ENCODE measurements at places on chromosomes 7 and 10.

- no peak for DNase-seq
Observed at GRCh38 chr10:99431190-99431760, 851 bp upstream of the GOT1 start.

DNA sequence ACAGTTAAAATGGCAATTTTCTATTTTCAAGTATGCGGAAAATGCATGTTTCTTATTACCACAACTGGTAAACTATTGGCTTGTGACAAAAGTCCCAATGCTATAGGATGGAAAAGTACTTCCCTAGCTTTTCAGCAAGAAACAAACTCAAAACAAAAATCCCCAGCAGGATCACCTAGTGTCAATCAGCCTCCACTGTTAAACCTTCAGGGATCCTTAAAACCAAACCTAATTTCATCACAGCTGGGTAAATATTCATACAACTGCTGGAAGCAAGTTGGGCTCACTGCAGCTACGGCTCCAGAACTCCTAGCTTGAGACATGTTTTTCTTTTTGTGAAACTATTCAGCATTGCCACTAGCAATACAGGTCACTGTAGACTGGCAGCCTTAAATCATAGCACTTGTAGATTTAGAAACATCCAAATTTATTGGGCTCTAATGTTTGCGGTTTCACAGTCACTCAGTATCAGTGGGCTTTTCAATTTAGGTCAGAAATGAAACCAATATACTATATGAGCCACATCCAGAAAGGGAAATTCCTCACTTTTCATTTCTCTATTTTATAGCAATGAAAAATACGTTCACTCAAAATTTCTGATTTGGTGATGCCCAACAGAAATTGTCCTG lies 145.2 kb upstream of the ANK3 start:
- no peak for DNase-seq

DNA sequence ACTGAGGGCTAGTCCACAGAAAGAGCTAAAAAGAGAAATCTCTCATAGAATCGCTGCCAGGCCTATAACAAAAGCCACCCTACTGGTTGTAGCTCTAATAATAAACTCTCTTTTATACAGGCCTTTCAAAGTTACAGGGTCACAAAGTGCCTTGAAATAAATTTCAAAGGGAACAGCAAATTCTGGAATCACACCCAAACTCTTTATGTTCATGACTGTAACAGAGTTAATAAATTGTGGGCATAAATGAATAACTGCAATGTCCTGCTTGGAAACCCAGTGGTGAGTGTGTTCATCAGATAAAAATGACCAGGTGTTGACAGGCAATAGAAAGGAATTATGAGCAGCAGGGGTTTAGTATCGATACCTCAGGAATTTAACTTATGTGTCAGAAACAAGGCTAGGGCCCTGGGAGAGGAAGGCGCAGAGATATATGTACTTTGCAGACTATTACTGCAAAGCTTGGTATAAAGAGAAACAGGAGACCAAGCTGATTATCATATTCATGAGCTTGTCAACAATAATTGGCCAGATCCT lies 9.3 kb downstream of the CDC14C start:
- no peak for DNase-seq

GRCh38 chr7:48058990-48059389 lies 23.6 kb downstream of the C7orf57 start:
- DNase-seq, result no peak

- DNase-seq, result no peak
Observed at GRCh38 chr10:123742751-123743440, 76.7 kb downstream of the GPR26 start.

- no peak for DNase-seq
Observed at GRCh38 chr10:71782917-71783490, 9.7 kb upstream of the VSIR start.

- no peak for DNase-seq
Observed at GRCh38 chr7:92785923-92786322, 50.5 kb downstream of the CDK6 start.

- peak; percentile 8 for DNase-seq
Observed at GRCh38 chr10:77974396-77975074, 48.0 kb upstream of the DLG5 start.

DNA sequence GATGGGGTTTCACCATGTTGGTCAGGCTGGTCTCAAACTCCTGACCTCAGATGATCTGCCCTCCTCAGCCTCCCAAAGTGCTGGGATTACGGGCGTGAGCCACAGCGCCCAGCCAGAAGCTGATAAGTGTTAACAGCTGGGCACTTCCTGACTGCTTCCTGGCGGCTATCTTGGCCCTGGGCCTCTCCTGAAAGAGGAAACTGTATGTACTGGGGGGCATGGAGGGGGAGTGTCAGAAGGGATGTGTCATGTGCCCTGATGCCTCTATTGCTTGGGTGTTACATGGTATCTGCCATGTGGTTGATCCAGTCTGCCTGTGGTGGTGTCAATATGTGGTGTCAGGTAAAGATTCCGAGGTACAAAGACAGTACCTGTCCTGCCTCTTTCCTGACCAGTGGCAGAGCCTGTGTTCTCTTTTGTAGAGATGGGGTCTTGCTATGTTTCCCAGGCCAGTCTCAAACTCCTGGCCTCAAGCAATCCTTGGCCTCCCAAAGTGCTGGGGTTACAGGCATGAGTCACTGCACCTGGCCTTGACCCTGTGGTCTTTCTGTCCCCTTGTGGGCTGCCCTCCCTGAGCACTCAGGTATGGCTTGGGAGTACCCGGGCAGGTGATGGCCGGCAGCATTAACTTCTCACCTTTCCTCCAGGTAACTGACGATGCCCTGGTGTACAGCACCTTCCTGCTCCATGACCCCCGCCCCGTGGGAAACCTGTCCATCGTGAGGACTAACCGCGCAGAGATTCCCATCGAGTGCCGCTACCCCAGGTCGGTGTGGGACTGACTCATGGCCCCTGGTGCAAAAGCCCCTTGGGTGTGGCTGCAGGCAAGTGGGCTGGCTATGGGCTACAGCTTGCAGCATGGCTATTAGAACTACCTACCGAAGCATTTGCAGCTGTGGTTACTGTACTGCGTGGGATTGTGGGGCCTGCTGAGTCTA lies 4.4 kb downstream of the ZP3 start:
- no peak for DNase-seq

GRCh38 chr10:129416956-129417765 lies 49.9 kb upstream of the MGMT start:
- DNase-seq, result no peak

- no peak for DNase-seq
Observed at GRCh38 chr10:116049158-116049973, 223.6 kb downstream of the GFRA1 start.

DNA sequence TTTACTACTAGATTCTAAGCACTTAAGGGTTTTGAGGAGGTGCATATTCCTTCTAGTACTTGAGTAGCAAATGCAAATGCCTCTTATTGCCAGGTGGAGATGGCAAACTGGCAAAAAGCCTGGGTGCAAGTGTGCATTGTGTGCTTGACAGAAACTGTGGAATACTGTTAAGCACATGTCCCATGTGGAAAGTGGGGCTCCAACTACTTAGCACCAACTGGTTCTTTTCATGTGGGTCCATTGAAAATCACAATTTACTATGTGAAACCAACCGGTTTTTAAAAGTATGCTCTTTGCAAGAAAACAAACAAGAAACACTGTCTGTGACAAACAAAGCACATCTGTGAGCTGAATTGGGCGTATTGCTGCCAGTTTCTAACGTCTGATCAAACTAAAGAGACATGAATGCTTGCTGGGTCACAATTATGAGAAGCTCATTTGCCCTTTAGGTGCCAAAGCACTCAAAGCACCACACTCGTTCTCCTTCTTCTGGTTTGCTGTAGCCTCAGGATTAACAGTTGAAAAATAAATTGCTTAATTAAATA lies 197.4 kb downstream of the SEMA3E start:
- no peak for DNase-seq

DNA sequence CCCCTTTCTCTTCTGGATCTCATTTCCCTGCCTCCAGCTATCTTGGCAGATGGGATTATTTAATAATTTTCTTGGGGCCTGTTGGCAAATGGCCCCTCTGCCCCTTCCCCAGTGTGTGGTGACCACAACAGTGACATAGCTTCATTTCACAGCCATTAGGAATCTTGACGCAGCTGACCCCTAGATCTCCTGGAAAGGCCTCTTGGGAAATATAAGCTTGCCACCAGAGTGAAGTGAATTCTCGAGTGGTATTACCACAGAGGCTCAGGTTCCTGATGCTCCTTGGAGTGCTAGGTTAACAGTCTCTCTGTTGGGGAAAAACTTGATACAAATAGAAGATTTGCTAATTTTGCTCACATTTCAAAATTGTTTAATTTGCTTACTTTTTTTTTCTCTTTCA lies 57.8 kb downstream of the AUTS2 start:
- DNase-seq, result no peak

DNA sequence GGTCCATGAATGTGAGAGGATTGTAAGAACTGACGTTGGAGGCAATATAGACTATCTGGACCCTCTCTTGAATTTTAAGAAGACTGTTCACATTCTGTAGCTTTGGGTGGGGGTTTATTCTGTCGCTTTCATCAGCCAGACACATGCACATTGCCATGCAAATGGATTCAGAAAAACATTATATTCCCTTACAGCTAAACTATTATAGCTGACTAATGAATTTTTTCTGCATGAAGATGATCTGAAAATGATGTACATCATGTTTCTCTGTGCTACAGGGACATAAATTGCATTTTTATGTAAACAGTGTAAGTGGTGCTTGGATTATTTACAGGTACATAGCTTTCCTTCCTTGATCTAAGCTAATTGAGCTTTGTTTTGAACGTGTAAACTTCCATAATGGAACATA lies 1.5 kb downstream of the MET start:
- no peak for DNase-seq

DNA sequence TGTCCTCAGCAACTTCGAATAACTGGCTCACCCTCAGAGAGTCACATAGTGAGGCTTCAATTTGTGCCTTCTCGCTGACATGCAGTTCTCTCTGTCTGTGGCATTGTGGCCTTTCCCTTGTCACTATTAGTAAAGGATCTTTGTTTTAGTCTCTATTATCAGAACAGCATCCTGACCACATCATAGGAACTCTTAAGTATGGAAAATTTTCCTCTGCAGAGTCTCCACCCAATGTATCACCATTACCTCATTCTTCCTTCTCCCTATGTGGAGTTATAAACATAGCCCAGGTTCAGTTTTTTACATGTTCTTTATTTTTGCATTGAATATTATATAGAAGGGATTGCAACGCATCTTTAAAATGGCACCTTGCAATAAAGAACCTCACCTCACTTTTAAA lies 112.9 kb downstream of the FAM107B start:
- no peak for DNase-seq

GRCh38 chr10:103621783-103622125 lies 128.2 kb downstream of the NEURL1 start:
- no peak for DNase-seq

DNA sequence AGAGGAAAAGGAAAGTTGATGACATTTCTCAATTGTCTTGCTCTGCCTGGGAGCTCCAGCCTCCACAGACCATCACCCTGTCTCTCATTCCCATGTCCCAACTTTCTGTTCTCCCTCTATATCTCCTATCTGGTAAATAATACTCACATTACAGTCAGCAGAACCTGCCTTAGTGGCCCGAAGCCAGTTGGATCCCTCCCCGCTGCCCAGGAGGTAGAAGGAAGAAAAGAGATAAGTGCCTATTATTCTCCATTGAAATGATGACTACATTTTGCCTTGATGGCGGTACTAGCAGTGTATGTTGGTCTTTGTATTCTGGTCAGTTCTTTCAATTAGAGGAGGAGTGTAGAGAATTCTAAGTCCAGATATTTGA lies 91.9 kb downstream of the CSTF2T start:
- no peak for DNase-seq

- DNase-seq, result no peak
Observed at GRCh38 chr10:100976906-100977305, 7.6 kb downstream of the SEMA4G start.

- no peak for DNase-seq
Observed at GRCh38 chr10:122122493-122122892, 133.5 kb downstream of the TACC2 start.

DNA sequence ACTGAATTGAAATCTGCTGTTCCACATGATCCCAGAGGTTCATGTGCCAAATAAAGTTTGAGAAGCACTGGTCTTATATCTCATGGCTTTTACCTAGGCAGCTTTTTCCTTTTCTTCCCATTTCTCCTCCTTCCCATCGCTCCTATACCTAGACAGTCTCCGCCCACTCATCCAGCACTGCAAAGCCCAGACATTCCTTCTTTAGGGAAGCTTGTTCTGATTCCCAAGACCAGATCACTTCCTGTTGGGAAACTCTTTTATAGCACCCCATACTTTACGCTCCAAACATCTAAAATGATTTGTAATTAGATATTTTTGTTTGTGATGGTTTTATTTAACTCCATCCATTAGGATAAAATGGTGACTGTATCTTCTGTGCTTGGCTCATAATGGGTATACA lies 75.9 kb downstream of the BMPER start:
- DNase-seq, result no peak

- no peak for DNase-seq
Observed at GRCh38 chr7:131649003-131649541, 92.6 kb upstream of the PODXL start.

DNA sequence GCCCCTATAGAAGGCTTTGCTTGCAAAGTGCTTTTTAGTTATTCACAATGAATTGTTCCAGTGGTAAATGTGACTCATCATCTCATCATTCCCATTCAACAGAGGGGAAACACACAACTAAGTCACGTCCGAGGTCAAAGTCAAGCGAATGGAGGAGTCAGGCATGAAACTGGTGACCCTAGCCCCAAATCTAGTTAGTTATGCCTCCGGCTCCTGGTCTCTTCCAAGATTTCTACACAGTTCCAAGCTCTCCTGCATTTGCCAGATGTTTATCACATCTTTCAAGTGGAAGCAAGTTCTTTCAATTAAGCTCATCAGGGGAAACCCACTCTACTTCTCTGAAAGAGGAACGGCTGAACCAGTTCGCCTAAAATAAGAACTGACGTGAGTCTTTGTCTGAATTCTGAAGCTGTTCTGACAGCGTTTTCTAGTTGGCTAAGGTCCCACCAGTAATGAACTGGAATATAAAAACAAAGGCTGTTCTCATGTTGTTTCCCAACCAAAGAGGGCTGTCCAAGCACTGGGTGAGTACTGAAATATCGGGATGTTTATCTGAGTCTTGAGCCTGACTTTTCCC lies 140.9 kb upstream of the NRBF2 start:
- DNase-seq, result no peak

DNA sequence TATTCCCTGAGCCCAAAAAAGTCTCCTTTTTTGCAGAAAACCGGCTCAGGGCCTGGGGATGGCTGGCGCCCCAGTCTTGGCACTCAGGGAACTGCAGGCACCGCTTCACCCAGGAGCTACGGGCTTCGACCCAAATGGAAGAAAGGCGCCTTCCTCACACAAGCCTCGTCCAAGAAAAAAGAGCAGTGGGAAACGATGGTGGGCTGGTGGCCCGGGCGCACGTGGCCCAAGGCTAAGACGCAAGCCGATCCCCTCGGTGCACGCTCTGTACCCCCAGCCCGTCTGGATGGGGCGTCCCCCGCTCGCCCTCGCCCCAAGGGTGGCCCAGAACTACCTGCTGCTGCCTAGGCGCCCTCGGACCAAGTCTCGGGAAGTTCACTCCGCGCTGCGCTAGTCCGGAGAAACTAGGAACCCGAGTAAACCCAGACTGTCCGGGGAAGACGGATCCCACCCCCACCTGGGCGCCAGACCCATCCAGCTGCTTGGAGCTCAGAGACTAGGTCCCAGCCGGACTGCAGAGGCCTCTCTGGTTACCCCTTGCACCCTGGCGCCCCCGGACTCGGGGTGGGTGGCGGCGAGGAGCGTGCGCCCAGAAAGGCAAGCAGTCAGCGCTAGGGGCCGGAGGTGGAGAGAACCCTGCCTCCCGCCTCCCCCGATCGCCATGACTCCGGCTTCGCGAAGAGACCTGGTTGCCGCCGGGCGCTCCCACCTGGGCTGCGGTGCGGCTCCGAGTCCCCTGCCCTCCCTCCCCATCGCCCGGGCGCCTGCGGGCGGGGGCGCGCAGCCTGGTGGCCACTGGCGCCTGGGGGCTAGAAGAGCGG lies 76.4 kb downstream of the CALN1 start:
- no peak for DNase-seq

Data from NCI-H510A (cell line).